Sigmoid colon (tissue), 7 donors: ENCODE measurements at places on chromosomes 3 and 15.

DNA sequence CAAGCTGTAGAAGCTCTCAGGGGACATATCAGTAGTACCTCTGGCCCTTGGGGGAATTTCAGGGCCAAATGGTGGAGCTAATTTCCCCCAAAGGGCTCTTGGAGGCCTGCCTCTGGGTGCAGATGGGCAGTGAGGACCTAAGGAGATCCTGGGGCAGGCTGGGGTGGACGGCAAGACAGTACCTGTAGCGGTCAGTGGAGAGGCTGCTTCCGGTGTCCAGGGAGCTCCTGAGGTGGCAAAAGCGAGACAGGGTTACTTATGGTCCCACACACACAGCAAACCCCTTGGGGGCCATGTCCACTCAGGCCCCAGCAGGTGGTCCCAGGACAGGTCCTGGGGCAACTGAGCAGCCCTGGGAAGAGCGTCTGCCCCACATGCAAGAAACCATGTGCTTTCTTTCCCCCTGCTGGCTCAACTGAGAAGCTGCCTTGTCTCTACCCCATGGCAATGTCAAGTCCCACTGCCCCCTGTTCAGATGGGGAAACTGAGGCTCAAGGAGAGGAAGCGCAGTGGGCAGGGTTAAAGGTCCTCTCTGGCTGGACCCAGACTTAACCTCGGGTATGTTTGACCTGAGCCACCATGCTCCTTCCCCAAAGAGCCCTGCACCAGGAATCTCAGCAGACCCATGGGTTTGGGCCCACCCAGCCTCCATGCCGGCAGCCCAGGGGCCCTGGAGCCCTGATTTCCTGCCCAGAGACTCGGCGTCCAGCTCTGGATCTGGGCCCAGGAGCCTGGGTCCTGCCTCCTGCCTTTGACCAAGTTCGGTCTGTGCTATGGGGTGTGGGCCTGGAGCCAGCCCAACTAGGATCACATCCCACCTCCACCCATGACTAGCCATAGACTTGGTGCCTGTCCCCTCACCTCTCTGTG lies 25.7 kb downstream of the IQSEC1 start:
- no peak for DNase-seq

DNA sequence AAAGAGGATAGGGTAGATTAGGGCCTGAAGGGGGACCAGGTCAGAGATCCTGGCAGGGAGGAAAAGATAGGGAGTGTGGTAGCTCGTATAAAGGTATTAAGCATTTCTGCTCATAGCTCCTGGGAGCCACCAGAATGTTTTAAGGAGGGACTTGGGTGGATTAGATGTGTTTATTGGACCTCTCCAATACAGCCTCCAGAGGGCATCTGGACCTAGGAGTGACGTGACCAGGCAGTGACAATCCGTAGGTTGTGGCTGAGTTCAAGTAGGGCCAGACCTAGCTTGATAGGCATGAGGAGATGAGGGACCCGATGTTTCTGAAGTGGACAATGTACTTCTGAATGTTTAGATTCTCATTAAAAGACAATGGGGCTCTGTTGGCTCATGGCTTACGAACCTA lies 435.2 kb downstream of the MCTP2 start:
- DNase-seq = no peak

GRCh38 chr15:65368302-65369211 lies 9.2 kb downstream of the IGDCC3 start:
- no peak for DNase-seq

DNA sequence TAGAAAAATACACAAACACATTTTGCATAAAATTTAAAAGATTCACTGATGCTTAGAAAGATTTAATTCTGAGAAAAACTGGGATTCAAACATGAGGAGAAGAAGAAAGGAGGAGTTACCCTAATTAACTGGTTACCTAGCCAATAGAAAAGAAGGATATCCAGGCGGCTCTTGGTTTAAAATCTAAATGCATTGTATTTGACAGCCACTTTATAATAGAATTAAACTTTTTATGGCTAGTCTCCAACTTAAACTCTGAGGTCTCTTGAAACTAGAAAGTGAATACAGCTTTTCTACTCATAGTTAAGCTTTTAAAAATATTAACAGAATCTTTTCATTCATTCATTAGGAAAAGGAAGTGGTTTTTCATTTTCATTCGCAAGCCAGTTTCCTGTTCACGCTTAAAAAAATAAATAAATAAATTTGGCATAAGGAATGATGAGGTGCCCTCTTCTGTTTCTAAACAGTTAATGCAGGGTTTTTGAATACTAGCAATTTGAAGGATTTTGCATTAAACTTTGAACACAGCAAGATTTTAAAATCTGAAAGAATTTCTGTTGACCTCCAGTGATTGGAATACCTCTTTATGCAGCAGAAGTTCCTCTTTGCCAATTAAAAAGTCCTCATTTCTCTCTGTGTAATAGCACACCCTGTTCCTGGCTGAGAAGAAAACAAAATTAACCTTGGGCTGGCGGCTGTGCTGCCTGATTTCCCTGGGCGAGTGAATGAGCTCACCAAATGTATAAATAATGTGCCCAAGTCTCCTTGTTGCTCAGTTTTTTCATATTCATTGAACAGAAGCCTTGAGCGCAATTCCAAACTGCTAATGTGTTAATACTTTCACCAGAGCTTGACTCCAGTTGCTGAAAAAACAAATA lies 105.1 kb downstream of the ZMAT3 start:
- DNase-seq = no peak

DNA sequence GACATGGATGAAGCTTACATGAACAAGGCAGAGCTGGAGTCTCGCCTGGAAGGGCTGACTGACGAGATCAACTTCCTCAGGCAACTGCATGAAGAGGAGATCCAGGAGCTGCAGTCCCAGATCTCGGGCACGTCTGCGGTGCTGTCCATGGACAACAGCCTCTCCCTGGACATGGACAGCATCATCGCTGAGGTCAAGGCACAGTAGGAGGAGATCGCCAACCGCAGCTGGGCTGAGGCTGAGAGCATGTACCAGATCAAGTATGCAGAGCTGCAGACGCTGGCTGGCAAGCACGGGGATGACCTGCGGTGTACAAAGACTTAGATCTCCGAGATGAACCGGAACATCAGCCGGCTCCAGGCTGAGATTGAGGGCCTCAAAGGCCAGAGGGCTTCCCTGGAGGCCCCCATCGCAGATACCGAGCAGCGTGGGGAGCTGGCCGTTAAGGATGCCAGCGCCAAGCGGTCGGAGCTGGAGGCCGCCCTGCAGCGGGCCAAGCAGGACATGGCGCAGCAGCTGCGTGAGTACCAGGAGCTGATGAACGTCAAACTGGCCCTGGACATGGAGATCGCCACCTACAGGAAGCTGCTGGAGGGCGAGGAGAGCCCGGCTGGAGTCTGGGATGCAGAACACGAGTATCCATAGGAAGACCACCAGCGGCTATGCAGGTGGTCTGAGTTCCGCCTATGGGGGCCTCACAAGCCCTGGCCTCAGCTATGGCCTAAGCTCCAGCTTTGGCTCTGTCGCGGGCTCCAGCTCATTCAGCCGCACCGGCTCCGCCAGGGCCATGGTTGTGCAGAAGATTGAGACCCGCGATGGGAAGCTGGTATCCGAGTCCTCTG lies 77.6 kb downstream of the CLDN11 start:
- no peak for DNase-seq

- no peak for DNase-seq
Observed at GRCh38 chr15:99279827-99280226, 28.5 kb downstream of the LRRC28 start.

DNA sequence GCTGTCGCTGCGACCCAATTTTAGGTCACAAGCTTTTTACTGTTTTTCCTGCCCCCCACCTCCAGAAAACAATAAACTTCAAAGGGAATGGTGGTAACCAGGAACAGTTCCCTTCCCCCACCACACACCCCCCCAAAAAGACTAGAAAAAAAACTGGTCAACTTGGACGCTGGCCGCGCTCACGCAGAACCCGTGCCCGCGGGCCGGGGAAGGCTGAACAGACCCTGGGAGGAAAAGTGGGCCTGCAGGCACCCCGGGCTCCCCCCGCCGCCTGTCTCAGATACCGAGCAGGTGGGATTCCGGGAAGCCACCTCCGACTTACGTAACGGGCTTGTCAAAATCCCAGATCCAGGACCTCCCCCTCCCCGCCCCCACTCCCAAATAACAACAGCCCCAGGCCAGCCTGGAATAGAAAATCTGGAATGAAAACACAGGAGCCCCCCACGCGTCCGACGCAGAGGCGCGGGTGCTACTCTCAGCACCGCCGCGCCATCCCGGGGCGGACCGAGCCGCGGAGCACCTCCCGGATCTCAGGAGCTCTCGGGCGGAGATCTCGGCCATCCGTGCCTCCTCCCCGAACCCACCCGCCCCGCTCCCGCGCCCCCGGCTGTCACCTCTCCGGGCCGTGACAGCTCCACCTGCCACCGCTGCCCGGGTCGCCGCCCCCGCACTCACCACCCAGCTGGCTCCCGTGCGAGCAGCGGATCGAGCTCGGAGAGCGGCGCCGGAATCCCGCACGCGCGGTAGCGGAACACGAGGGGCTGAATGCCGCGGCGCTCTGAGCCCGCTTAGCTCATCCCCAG lies 557 bp downstream of the DENND4A start:
- DNase-seq = peak; percentile 89

- DNase-seq = no peak
Observed at GRCh38 chr3:38219609-38220197, 45.9 kb upstream of the SLC22A13 start.

DNA sequence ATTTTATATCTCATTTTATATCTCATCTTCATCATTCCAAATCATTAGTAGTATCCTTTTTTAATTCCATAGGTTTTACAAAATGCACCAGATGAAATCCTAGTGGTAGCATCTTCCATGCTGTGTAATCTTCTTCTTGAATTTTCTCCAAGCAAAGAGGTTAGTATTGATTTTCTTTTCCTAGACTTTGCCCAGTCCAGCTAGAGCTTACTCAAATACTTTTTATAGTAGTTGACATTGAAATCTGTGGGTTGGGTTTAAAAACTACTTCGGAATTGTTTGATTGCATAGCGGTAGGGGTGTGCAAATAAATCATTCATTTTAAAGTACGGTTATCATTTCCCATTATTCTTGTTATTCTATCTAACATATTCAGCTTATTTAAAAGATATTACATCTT lies 62.6 kb downstream of the NME9 start:
- DNase-seq = no peak

GRCh38 chr3:185760088-185760487 lies 64.8 kb downstream of the IGF2BP2 start:
- DNase-seq = no peak

- no peak for DNase-seq
Observed at GRCh38 chr15:83462953-83463433, 15.9 kb downstream of the SH3GL3 start.

DNA sequence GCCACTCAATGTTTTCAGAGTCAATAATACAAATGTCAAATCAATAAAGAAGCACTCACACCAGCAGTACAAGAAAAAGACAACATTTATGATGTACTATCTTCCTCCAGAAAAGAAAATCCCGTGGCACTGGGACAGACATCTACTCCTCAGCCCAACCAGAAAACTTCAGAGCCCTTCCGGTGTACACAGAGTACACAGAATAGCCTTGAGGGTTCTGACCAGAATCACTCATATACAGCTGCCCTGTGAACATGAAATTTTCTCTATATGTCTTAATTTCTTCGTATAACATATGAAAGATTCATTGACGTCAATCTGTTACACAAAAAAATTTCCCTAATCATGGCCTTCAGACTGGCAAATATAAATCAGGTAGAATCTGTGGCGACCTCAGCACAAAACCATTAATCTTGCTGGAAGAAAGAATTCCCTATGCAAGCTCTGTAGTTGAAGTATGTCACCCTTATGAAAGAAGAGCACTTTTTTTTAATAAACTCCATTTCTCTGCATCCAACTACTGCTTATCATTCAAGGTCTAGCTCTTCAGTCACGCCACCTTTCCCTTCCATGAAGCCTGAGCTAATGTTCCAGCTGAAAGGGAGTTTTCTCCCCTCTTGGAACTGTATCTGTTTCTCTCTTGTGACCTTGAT lies 53.8 kb upstream of the PLAAT1 start:
- DNase-seq = no peak

DNA sequence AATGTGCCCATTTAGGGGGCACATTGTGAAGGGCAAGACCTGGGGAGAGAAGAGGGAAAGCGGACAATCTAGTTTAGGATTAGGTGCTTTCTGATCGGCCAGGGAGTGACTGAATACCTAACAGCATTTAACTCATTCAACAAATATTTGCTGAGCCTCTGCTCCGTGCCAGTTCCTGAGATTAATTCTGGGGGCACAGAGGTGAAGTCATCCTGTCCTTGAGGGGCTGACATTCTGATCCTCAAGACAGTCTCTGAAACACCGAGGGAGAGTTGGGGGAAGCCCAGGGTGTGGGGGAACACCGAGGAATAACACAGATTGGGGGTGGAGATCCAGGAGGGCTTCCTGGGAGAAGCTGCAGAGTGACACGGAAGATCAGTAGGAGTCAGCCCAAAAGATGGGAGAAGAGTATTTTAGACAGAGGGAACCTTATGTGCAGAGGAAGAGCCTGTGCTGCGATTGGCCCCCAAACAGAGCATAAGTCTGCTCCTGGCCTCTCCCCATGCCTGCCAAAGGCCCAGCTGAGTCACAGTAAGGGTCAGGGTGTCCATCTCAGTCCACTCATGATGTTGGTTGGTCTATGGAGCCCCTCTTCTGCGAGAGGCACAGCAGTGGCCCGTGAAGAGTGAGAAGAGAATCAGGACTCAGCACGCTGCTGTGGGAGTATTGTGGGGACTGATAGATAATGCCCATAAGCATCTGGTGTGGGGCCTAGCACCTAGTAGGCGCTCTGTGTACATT lies 60.2 kb downstream of the AMOTL2 start:
- DNase-seq = no peak

DNA sequence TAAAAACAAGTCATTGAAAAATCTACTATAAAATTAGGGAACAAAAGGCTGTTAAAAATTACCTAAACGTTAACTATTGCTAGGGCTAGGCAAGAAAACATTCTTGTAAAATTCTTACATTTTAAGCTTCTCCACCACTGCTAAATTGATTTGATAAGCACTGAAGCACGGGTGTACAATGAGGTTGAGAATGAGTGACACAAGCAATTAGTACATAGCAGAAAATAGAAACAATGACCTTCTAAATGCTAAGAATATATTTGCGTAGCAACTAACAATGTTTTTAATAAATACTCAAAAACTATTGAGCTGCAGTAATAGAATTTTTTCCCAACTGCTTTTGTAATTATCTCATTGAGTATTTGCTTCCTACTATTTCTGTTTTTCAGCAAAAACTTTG lies 4.7 kb downstream of the SGO1 start:
- DNase-seq = no peak

- DNase-seq = no peak
Observed at GRCh38 chr3:62835554-62836236, 39.5 kb downstream of the CADPS start.

GRCh38 chr3:183370391-183370790 lies 58.0 kb downstream of the MCF2L2 start:
- no peak for DNase-seq

GRCh38 chr3:106930086-106930485 lies 447.2 kb upstream of the CCDC54 start:
- DNase-seq = no peak
